ENCODE measurements at places on chromosomes 2 and 18. TPM values are rescaled to one million over a fixed set of nuclear protein-coding genes. Genes with fewer than 3 reads are reported as not detected.

- H3K27me3 ChIP-seq = no peaks in the 10 kb centered on the region
- peaks cover 8% of the 10 kb centered on the region for H3K4me1 ChIP-seq
- H3K4me3 ChIP-seq = no peak overlapping the region
- no peak overlapping the region for H3K27ac ChIP-seq
Observed at GRCh38 chr18:79242246-79242645, 153.5 kb upstream of the NFATC1 start.

- H3K27ac ChIP-seq = no peak overlapping the region
- no peaks in the 10 kb centered on the region for H3K4me1 ChIP-seq
- H3K27me3 ChIP-seq = peaks cover 19% of the 10 kb centered on the region
- H3K36me3 ChIP-seq = no peaks in the 10 kb centered on the region
Observed at GRCh38 chr2:217989221-217989948, 13.4 kb downstream of the TNS1 start.

DNA sequence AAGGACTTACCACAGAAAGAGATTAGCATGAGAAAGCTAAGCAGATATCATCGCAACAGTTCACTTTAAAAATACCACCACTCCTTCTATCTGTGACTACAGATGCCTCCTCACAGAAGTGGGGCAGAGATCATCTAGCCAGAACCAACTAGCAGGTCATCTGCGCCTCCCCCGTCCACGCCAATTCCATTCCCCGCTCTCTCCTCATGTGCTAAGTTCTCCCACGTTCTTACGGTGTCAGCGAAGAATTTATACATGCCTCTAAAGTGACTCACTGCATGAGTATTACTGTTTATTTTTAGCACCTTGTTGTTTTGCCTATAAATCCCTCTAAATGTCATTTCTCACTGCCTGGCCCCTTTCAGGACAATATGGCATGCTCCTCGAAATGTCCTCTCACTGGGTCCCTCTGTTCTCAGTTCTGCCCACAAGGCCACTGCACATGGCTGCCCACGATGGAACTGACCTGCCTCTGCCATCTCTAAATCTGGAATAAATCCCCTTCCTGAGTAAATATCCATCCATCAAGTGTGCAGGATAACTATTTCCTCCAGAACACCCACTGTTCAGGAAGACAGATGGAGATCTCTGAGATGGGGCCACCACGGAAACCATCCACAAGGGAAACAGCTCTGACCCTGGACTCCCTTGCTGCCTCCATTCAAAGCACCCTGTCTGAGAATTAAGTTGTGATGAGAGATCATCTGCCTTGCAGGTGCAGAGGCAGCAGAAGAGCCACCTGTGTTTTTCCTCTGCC, 137.7 kb downstream of the IRS1 start:
- no peak overlapping the region for H3K27ac ChIP-seq
- H3K27me3 ChIP-seq = no peaks in the 10 kb centered on the region
- H3K4me3 ChIP-seq = no peak overlapping the region
- no peaks in the 10 kb centered on the region for H3K36me3 ChIP-seq
- DNase-seq = no peak
- H3K4me1 ChIP-seq = no peaks in the 10 kb centered on the region

DNA sequence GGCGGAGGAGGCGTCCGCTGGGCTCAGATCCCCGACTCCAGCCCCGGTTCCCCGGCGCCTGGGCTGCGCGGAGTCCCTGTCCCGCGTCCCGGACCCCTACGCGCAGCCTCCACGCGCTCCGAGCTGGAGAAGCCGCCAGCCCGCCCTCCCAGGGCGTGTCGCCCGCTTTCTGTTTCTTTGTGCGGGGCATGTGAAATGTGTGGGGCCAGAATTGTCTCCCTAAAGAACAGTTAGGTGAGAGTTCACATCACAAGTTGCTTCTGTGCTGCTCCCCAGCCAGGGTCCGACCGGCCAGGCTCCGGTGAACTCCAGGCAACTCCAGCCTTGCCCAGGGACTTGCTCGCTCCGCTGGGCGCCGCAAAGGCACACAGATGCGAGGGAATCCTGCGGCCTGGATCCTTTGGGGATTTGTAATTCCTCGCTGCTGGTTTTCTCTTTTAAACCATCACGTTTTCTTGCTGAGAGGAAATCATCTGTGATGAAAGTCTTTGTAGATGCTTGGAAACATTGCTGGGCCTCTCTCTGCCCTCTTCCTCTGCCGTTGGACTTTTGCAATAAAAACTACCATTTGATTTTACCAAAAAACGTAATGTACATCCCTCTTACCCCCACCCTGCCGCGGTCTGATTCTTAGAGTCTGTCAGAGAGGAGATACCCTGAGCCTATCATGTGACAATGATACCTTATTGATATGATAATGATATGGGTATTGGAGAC, 631 bp downstream of the GYPC start:
- H3K4me1 ChIP-seq = peaks cover 34% of the 10 kb centered on the region
- DNase-seq = peak; percentile 72
- H3K27ac ChIP-seq = no peak overlapping the region
- peak overlapping the region; percentile 51 for H3K4me3 ChIP-seq

DNA sequence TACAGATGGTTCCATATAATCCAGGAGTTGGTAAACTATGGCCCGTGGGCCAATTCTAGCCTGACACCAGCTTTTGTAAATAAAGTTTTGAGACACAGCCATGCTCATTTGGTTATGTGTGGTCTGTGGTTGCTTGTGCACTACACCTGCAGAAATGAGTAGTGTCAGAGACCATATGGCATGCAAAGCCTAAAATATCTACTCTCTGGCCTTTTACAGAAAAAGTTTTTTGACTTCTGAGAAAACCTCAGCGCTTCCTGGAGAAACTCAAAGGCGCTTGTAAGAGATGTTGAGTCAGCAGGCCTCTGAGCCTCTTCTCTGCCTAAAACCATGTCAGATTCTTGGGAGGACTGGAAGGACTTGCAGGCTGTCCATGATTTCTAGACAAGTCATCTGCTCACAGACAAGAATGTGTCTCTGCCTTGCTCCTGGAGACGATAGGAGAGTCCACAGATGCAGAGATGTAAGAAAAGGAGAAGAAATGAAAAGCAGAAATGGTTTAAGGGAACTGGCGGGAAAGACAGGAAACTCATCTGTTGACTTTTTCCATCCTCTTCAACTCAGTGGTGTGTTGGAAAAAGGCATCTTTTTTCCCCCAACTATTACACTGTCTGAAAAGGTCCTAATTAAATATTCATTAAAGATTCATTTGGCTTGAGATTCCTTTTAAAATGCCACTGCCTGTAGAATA, 5.2 kb downstream of the TTC39C start:
- H3K4me1 ChIP-seq = peaks cover 7% of the 10 kb centered on the region
- DNase-seq = no peak
- H3K36me3 ChIP-seq = no peaks in the 10 kb centered on the region
- H3K4me3 ChIP-seq = no peak overlapping the region
- peaks cover 15% of the 10 kb centered on the region for H3K27me3 ChIP-seq

DNA sequence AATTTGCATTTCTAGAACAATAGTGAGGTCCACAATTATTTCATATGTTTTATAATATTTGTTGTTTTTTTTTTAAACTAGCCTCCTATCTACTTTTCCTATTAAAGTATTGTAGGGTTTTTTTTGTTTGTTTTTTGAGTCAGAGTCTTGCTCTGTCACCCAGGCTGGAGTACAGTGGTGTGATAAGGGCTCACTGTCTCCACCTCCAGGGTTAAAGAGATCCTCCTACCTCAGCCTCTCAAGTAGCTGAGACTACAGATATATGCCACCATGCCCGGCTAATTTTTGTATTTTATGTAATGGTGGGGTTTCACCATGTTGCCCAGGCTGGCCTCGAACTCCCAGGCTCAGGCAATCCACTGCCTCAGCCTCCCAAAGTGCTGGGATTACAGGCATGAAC, 122.5 kb downstream of the SLC39A10 start:
- DNase-seq = no peak
- H3K27ac ChIP-seq = no peak overlapping the region
- no peaks in the 10 kb centered on the region for H3K36me3 ChIP-seq
- H3K27me3 ChIP-seq = no peaks in the 10 kb centered on the region
- H3K4me3 ChIP-seq = no peak overlapping the region

DNA sequence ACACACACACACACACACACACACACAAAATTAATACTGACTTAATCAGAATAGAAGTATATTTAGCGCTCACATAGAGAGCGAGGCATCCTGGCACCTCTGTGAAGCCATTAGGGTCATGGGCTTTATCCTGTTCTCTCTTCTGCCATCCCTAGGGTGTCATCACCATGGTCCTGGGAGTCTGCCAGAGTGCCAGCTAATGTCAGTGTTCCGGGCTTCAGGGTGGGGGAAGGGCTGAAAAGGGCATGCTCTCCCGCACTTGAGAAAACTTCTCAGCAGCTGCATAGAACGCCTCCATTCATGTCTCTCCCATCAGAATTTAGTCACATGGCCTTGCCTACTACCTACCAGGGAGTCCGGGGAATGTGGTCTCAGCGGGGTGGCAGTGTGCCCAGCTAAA, 19.7 kb upstream of the DYNC2LI1 start:
- no peaks in the 10 kb centered on the region for H3K27me3 ChIP-seq
- H3K27ac ChIP-seq = no peak overlapping the region
- H3K4me3 ChIP-seq = no peak overlapping the region
- no peak for DNase-seq
- H3K36me3 ChIP-seq = no peaks in the 10 kb centered on the region
- H3K4me1 ChIP-seq = peaks cover 17% of the 10 kb centered on the region

GRCh38 chr2:71060871-71061270, 7.6 kb upstream of the NAGK start:
- H3K27me3 ChIP-seq = peaks cover 40% of the 10 kb centered on the region
- H3K4me3 ChIP-seq = no peak overlapping the region
- no peaks in the 10 kb centered on the region for H3K36me3 ChIP-seq

DNA sequence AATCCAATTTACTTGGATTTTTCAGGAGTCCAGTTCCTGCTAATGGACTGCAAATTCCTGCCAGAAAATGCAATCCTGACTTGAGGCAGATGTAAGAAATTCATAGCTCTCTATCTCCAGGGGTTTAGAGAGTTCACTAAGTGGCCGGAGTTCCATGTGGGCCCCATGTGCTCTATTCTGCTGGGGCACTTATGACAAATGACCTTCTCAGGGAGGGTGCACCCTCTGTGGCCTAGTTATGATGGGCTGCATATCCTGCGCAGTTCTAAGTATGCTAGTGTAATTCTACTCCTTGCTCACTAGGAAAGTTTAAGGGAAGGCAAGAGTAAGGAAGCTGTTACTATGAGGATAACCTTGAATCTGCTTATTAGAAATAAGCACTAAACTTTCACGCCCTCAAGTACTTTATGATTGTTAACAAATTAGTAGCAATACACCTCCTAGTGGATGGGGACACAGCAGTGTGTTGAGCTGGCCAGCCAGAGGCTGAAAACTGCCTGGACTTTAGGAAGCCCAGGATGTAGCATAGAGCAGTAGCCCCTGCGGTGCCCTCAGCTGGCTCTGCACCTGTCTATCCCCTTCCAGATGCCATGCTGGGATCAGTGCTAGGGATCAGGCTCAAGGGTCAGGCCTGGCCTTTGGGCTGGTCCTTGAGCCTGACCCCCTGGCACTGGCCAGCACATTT, 14.4 kb downstream of the SMYD1 start:
- no peaks in the 10 kb centered on the region for H3K27me3 ChIP-seq
- no peak overlapping the region for H3K4me3 ChIP-seq
- H3K36me3 ChIP-seq = no peaks in the 10 kb centered on the region
- H3K4me1 ChIP-seq = peaks cover 4% of the 10 kb centered on the region

TXNDC2 gene
- not detected for total RNA-seq

ITPRIPL1 gene
- total RNA-seq = 4.9 TPM

CD8A gene
- total RNA-seq = 0.34 TPM

C2orf80 gene
- total RNA-seq = not detected

Measured in neural progenitor cell (in vitro differentiated cells).